ENCODE measurements at places on chromosomes 4 and X. TPM values are rescaled to one million over a fixed set of nuclear protein-coding genes. Genes with fewer than 3 reads are reported as not detected.

F9 gene
- not detected for total RNA-seq

DNA sequence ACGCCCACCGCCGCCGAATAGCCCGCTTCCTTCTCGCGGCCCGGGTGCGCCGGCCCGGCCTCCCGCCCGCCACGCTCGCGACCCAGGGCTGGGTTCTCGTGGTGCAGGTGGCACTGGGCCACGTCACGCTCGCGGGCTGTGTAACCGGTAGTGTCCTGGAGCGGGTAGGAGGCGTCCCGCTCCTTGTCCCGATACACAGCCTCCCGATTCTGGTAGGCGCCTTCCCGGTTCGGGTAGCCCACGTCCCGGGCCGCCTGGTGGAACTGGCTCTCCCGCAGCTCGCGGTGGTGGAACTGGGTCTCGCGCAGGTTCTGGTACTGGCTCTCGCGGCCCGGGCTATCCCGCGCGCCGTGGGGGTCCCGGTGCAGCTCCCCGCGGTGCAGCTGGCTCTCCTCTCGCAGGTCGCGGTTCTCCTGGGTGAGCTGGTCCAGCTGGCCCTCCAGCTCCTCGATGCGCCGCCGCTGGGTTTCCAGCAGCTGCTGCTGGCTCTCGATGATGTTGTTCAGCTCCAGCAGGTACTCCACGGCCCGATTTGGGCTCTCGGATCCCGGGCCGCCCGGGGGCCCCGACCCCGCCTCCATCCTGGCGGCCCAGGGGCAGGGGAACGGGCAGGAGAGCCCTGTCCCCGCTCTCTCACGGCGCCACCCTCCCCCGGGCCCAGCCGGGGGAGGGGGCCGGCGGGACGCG lies 39.3 kb upstream of the IQSEC2 start:
- DNase-seq, result no peak
- H3K27me3 ChIP-seq, result peaks cover 8% of the 10 kb centered on the region
- H3K36me3 ChIP-seq, result no peaks in the 10 kb centered on the region

INTS6L gene
- 46.0 TPM for total RNA-seq

STOX2 gene
- not detected for total RNA-seq

CFAP299 gene
- not detected for total RNA-seq

DNA sequence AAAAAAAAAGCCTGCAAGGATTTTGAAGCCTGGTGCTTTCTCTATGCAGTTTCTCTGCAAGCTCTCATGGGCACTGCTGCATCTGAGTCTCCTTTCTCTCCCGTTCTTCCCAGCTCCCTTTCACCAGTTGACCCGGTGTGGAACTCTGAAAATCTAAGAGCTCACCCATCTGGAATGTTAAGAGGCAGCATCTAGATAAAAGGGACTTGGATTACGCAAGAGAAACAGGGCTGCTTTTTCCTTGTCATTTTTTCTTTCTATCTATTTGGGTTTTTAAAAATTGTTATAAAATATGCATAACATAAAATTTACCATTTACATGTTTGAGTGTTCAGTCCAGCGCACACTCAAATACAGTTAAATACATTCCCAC lies 95.2 kb upstream of the RPS6KA3 start:
- no peak overlapping the region for H3K4me3 ChIP-seq
- H3K27me3 ChIP-seq, result no peaks in the 10 kb centered on the region
- no peaks in the 10 kb centered on the region for H3K4me1 ChIP-seq
- H3K36me3 ChIP-seq, result no peaks in the 10 kb centered on the region
- no peak for DNase-seq

SFRP2 gene
- total RNA-seq, result not detected

IL13RA2 gene
- total RNA-seq, result not detected

- H3K4me1 ChIP-seq, result no peaks in the 10 kb centered on the region
- DNase-seq, result no peak
- no peaks in the 10 kb centered on the region for H3K27me3 ChIP-seq
- H3K36me3 ChIP-seq, result no peaks in the 10 kb centered on the region
These were observed 72.6 kb downstream of the EPHA5 start for GRCh38 chr4:65597697-65598096.

PCDH10 gene
- total RNA-seq, result not detected

GRCh38 chrX:10217198-10217597 lies 60.4 kb downstream of the CLCN4 start:
- H3K27me3 ChIP-seq, result no peaks in the 10 kb centered on the region
- H3K4me3 ChIP-seq, result no peak overlapping the region
- no peaks in the 10 kb centered on the region for H3K36me3 ChIP-seq
- no peak overlapping the region for H3K27ac ChIP-seq
- DNase-seq, result no peak

GRCh38 chr4:150591406-150591805 lies 9.5 kb downstream of the MAB21L2 start:
- no peaks in the 10 kb centered on the region for H3K27me3 ChIP-seq
- H3K4me1 ChIP-seq, result no peaks in the 10 kb centered on the region
- H3K4me3 ChIP-seq, result no peak overlapping the region
- no peak overlapping the region for H3K27ac ChIP-seq

NUDT11 gene
- total RNA-seq, result 0.84 TPM

- no peak for DNase-seq
- no peaks in the 10 kb centered on the region for H3K36me3 ChIP-seq
- H3K4me3 ChIP-seq, result no peak overlapping the region
- H3K27ac ChIP-seq, result no peak overlapping the region
- no peaks in the 10 kb centered on the region for H3K4me1 ChIP-seq
- no peaks in the 10 kb centered on the region for H3K27me3 ChIP-seq
These were observed 59.7 kb upstream of the MTM1 start for GRCh38 chrX:150508451-150509367.

DNA sequence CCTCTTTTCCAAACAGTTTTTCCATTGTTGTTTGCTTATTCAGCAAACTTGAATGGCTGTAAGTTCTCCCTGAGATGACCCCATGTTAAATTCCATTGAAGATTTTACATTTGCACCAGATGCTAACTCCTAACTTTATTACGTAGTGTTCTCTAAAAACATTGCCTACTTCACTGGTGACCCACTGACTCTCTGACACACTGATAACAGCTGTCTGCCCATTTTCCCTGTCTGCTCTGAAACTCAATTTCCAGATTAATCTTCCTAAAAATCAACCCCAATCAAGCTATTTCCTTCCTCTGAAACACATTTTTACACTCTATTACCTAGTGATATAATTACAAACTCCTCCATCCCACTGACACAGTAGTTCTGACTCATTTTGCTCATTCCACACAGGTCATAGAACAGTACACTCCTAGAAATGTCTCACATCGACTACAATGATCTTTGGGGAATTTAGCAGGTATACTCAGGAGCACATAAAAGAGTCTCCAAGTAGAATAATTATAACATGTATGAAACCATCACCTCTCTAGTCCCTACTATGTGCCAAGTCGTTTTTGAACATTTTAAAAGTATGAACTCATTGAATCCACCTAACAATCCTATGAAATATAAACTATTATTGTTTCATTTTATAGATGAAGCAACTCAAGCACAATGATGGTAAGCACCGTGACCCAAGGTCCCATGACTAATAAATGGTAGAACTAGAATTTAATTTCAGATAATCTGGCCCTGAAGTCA lies 210.9 kb downstream of the SLIT2 start:
- H3K4me3 ChIP-seq, result no peak overlapping the region
- no peak for DNase-seq
- no peaks in the 10 kb centered on the region for H3K27me3 ChIP-seq
- no peaks in the 10 kb centered on the region for H3K36me3 ChIP-seq

GRCh38 chrX:140766024-140766611 lies 56.6 kb downstream of the LINC00632 start:
- no peaks in the 10 kb centered on the region for H3K36me3 ChIP-seq
- DNase-seq, result peak; percentile 36
- no peak overlapping the region for H3K27ac ChIP-seq
- H3K4me1 ChIP-seq, result peaks cover 4% of the 10 kb centered on the region
- no peak overlapping the region for H3K4me3 ChIP-seq

GRCh38 chr4:6992728-6993677 lies 50.2 kb upstream of the TADA2B start:
- DNase-seq, result no peak
- H3K4me1 ChIP-seq, result peaks cover 52% of the 10 kb centered on the region
- no peak overlapping the region for H3K4me3 ChIP-seq
- no peaks in the 10 kb centered on the region for H3K27me3 ChIP-seq

ITGB1BP2 gene
- total RNA-seq, result 3.5 TPM

GRCh38 chr4:104530426-104530825 lies 35.7 kb upstream of the CXXC4 start:
- DNase-seq, result no peak
- H3K36me3 ChIP-seq, result no peaks in the 10 kb centered on the region

MAGEB17 gene
- not detected for total RNA-seq

NSUN7 gene
- total RNA-seq, result not detected

TCEAL2 gene
- 2.1 TPM for total RNA-seq

- H3K4me3 ChIP-seq, result no peak overlapping the region
- no peak for DNase-seq
- no peak overlapping the region for H3K27ac ChIP-seq
- no peaks in the 10 kb centered on the region for H3K4me1 ChIP-seq
These were observed 217.3 kb downstream of the DKK2 start for GRCh38 chr4:106818764-106819163.

DNA sequence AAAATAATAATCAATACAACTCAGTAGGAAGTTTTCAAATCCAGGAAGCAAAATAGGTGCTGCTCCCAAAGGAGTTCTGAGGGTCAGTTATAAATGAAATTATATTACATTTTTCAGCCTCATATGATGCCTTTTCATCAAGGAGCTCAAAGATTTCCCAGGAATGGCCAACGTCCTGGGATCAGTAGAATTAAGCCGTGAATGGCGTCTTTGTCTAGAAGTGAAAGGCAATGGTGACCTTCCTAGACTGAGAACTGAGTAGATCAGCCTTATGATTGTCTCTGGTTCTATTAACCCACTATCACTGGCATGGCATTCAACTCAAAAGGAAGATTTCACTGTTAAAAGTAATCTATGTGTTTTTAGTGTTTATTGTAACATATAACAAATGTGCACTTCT lies 74.4 kb downstream of the ENOX2 start:
- no peak overlapping the region for H3K27ac ChIP-seq
- no peaks in the 10 kb centered on the region for H3K27me3 ChIP-seq
- H3K4me3 ChIP-seq, result no peak overlapping the region
- no peak for DNase-seq

MAGEA9B gene
- not detected for total RNA-seq

DNA sequence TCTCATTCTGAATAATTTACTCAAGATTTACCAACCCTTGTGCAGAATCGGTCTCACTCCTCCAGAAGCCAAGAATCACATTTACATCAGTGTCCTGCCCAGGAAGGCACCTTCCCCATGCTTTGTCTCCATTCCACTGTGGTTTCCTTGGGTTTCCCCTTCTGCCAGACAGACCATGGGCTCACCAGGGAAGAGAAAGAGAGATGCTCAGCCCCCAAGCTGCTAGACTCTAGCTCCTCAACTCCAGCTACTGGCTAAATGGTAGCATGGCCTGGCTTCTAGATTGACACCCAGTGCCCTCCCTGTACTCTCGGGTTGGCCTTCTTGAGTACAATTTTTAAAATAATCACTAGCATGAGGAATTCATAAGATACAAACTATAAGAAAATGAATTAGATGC lies 12.9 kb downstream of the TLR10 start:
- no peak overlapping the region for H3K4me3 ChIP-seq
- no peaks in the 10 kb centered on the region for H3K27me3 ChIP-seq
- DNase-seq, result no peak
- no peaks in the 10 kb centered on the region for H3K4me1 ChIP-seq

- no peaks in the 10 kb centered on the region for H3K36me3 ChIP-seq
- no peak for DNase-seq
- H3K27ac ChIP-seq, result no peak overlapping the region
- H3K4me3 ChIP-seq, result no peak overlapping the region
- no peaks in the 10 kb centered on the region for H3K27me3 ChIP-seq
These were observed 63.8 kb upstream of the INPP4B start for GRCh38 chr4:142909908-142910307.

NRK gene
- not detected for total RNA-seq

GRID2 gene
- not detected for total RNA-seq

- H3K4me1 ChIP-seq, result no peaks in the 10 kb centered on the region
- DNase-seq, result no peak
- H3K4me3 ChIP-seq, result no peak overlapping the region
- H3K27me3 ChIP-seq, result no peaks in the 10 kb centered on the region
- no peak overlapping the region for H3K27ac ChIP-seq
These were observed 80.1 kb downstream of the SLC30A9 start for GRCh38 chr4:42070463-42070862.

SPANXA1 gene
- total RNA-seq, result not detected

- DNase-seq, result no peak
- H3K4me1 ChIP-seq, result peaks cover 4% of the 10 kb centered on the region
- H3K27ac ChIP-seq, result no peak overlapping the region
- no peak overlapping the region for H3K4me3 ChIP-seq
These were observed 35.5 kb downstream of the OFD1 start for GRCh38 chrX:13770013-13770535.

GRCh38 chr4:88189418-88189738 lies 30.9 kb upstream of the ABCG2 start:
- H3K27ac ChIP-seq, result no peak overlapping the region
- peaks cover 5% of the 10 kb centered on the region for H3K4me1 ChIP-seq
- no peaks in the 10 kb centered on the region for H3K36me3 ChIP-seq
- no peaks in the 10 kb centered on the region for H3K27me3 ChIP-seq

GRCh38 chrX:132648895-132649294 lies 160.1 kb upstream of the MBNL3 start:
- H3K36me3 ChIP-seq, result no peaks in the 10 kb centered on the region
- H3K27ac ChIP-seq, result no peak overlapping the region
- no peaks in the 10 kb centered on the region for H3K27me3 ChIP-seq
- DNase-seq, result no peak
- H3K4me3 ChIP-seq, result no peak overlapping the region
- H3K4me1 ChIP-seq, result no peaks in the 10 kb centered on the region

SPIN2A gene
- total RNA-seq, result 2.2 TPM

- peak within 1 kb of the TSS; percentile 55 for H3K27ac ChIP-seq
- H3K36me3 ChIP-seq, result no peaks in the 10 kb centered on the region
These were observed at the start of gene KANTR for GRCh38 chrX:53093748-53094581. Gene KANTR (plus strand): TSS chrX:53094142. CDS start chrX:53124273, 30,131 bp downstream.

TMPRSS11F gene
- total RNA-seq, result not detected

Data from CD4-positive, alpha-beta memory T cell (primary cell).